ENCODE measurements at places on chromosomes 1 and 21.
A peak's percentile ranks its signal among the peaks of the same experiment; 100 is the strongest.

DNA sequence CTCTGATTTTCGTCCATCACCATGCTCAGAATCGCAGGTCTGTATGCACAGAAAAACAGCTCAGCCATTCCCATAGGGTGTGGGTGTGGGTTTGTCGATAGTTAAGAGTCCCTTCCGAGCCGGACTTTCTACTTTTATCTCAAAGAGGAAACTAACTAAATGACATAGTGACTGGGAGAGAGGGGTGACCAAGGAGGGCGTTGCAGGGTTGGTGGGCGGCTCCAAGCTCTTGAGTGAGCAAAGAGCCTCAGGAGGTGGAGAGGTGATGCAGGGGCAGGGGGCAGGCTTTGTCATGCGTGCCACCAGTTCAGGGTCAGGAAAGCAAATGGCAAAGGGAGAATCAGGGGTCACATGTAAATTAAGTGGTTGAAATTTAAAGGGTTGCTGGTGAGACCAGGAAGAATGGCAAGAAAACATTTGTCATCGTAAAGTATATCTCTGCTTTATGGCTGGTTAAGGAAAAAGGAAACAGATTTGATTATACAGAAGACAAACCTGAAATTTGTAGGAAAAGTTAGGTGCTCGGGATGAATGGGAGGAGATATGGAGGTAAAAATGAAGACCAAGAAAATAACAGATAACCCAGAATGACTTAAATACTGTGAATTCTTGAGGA, 249.0 kb downstream of the SETD4 start:
- no peak for DNase-seq

DNA sequence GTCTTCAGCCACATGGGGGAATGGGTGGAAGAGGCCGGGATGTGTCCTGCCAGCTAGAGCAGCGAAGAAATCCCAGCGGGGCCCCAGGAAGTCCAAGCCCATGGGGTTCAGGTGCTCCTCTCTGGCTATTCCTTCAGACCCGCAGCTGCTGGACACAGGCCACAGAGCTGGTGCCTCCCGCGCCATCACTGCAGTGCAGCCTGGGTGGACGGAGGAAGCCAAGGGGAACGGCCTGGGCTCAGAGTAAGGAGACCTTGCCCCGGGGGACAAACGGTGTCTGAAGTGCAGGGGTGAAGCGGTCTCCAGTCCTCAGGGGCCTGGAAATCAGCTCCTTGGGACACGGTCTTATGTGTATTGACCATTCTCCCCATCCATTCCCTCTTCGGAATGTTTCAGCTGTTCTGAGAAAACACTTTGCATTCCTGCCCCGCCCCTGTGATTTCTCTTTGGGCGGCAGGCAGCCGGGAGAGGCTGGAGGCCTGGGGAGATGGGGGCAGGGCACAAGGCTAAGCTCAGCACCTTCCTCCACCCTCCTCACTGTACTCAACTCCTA, 18.4 kb downstream of the MTHFR start:
- peak; percentile 45 for DNase-seq

- no peak for DNase-seq
Observed at GRCh38 chr1:153538315-153538821, 2.4 kb downstream of the S100A5 start.

GRCh38 chr1:24392604-24392946, 21.0 kb downstream of the STPG1 start:
- DNase-seq = no peak

- DNase-seq = no peak
Observed at GRCh38 chr21:30676737-30677136, 34.1 kb downstream of the KRTAP20-3 start.

DNA sequence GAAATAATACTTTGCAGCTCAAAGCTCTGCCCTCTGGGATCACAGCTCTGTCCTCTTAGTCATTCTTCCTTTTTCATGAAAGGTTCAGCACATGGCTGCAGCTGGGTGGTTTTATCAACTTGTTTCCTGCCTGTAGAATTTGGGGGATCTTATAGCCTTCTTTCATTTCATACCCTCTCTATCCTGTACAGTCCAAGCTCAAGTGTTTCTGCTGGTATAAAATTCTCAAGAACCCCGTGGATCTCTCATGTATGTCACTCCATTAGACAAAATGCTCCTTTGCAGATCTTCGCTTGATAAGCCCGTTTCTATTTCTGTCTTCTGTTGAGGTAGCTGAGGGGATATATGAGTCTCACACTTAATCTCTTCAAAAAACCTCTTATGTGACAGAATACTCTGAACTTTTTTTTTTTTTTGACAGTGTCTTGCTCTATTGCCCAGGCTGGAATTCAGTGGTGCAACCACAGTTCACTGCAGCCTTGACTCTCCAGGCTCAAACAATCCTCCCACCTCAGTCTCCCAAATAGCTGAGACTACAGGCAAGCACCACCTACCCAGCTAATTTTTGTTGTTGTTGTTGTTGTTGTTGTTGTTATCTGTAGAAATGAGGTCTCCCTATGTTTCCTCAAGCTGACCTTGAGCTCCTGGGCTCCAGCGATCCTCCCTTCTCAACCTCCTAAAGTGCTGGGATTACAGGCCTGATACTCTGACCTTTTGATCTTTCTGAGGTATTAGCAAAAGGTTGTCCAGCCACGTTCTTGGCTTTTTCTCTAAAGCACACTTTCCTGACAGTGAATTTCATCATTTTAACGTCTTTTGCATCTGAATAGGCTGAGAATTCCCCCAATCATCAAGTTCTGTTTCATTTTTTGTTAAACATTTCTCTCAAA, 24.6 kb upstream of the COL9A2 start:
- DNase-seq = no peak

DNA sequence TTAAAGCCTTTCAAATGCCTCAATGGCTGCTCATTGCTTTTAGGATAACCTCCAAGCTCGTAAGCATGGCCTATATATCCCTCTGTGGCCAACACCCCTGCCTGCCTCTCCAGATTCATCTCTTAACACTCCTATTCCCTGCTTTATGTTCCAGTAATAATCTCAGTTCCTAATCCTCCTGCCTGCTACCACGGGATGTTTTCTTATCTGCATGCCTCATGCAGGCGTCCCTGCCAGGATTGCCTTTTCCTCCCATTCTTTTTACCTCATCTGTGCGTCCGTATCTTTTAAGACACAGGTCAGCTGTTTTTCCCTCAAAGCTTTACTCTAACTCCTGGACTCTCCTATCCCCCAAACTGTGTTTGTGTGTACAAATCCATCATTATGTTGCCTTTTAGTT, 36.1 kb downstream of the ZBTB40 start:
- DNase-seq = no peak

GRCh38 chr1:8152731-8153702, 126.9 kb upstream of the ERRFI1 start:
- DNase-seq = no peak

GRCh38 chr1:108862017-108862610, 5.2 kb upstream of the AKNAD1 start:
- DNase-seq = no peak

- DNase-seq = no peak
Observed at GRCh38 chr1:88035578-88035977, 648.5 kb upstream of the PKN2 start.

GRCh38 chr1:55997536-55997935, 581.8 kb downstream of the PLPP3 start:
- no peak for DNase-seq

DNA sequence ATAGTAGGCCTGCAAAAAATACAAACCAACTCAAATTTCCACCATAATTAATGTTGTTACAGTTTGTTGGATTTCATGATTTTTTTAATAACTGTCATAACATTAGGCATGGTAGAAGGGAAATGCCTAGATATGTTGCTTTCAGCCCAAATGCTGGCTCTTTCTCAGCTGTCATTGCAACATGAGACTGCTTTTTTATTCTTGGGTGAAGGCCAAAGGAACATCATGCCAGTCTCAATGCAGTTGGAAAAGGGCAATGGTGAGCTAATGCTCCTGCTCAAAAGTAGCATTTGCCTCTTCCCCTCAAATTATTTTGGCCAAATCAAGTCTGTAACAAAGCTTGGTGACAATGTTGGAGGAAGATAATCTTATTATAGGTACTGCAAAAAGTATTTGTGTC, 877.7 kb upstream of the PRMT6 start:
- no peak for DNase-seq

DNA sequence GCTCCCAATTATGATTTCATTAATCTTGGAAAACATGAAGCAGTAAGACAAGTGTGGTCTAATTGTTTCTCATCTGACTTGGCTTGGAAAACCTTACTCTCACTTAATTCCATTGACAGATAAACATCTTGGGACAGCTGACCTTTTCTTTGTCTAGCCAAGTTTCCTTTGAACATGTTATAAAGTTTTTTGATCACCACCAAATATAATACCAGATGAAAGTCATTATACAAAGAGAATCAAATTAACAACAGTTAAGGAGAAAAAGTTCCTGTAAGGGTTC, 50.2 kb downstream of the ALG14 start:
- DNase-seq = peak; percentile 76

DNA sequence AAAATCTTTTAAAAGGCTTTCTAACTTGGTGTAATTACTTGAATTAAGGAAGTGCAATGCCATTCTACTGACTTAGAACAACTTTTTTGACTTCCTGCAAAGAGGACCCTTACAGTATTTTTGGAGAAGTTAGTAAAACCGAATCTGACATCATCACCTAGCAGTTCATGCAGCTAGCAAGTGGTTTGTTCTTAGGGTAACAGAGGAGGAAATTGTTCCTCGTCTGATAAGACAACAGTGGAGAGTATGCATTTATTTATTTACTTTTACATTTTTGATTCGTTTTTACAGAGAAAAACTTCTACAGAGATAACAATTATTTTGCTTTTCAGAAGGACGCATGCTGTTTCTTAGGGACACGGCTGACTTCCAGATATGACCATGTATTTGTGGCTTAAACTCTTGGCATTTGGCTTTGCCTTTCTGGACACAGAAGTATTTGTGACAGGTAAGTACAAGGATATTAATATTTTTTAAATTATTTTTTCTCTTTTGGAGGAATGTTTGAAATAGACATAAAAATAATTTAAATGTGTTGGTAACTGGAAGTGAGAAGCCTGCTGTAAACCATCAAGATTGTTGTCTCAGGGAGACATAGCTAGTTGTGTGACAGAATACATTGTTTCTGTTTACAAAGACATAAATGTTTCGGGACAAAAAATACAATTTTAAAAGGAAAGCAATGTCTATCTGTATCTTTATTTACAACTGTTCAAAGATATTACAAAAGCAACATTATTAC, at the start of gene PTPRC:
Gene PTPRC, plus strand, starts transcription at position 147 of the 742 bp plus-strand sequence. Its CDS starts 229 bp downstream, at position 376.
- no peak for DNase-seq

DNA sequence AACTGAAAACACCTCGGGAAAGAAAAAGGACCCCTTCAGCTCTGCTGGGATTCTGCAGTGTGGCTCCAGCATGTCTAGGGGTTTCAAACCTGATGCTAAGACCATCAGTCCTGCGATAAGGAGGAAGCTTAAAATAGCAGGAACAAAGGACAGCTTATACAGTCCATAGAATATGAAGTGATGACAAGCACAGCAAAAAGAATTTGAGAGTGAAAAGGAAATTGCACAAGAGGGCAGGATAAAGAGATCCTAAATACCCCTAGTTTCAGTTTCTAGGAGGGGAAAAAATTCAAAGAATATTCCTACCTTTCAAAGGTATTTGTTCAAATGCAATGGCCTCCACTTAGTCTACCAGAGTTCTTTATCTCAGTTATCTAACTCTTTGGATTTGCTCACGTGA, 171.4 kb downstream of the TGFB2 start:
- no peak for DNase-seq

DNA sequence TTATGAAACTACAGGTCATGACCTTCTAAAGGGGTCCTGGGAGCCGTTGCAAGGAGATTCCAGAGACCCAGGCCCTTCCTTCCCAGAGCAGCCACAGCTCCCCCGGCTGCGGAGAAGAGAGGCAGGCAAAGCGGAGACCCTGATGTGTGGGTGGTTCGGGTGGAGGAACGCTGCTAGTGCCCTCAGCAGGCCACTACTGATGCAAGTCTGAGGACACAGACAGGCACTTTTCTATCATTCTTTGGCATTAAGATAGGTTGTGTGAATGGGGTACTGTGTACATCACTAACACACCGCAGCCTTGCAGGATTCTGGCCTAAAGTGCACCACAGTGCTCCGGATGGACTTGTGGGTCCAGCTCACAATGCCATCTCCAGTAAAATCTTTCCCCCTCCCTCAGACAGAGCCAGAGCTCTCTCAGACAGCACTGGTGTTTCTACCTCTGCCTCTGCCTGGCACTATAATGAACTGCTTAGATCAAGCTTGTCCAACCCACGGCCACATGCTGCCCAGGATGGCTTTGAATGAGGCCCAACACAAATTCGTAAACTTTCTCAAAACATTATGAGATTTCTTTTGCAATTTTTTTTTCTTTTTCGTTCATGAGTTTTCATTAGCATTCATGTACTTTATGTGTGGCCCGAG, 121.4 kb downstream of the TGFBR3 start:
- DNase-seq = no peak

- no peak for DNase-seq
Observed at GRCh38 chr1:181089017-181089675, 646 bp downstream of the IER5 start.

DNA sequence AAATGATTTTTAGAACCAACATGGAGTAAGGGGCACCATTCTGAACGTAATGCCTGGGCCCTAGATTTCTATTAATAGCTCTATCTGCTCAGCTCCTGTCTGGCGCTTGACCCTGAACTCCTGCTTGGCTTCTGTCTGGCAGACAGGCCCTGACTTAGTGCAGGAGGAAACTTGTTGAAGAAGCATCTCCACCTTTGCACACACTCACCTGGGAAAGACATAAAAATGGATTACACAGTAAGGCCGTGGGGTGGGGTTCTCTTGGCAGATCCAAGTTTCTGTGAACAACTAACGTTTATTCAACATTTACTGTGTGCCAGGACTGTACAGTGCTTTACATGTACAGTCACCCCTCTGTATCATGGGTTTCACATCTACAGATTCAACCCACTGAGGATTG, 62.1 kb upstream of the CNIH3 start:
- DNase-seq = no peak

DNA sequence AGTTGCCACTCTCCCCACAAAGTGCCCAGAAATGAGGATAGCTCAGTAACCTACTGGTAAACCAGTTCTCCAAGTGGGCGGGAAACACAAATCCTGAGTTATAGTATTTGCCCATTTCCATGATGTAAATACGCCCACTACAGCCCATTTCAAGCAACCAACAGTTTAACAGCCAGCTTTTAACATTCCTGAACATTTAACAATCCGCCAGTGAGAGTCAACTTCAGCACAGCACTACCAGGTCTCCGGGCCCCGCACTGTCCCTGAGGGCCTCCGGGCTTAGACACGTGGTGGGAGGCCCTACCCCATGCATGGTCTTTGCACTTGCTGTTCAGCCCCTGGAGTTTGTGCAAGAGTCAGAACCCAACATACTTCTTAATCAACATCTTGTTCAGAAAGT, 132.0 kb upstream of the CTTNBP2NL start:
- DNase-seq = no peak

- no peak for DNase-seq
Observed at GRCh38 chr1:33372677-33373076, 51.8 kb upstream of the A3GALT2 start.

All from astrocyte (in vitro differentiated cells and primary cell).